ENCODE measurements at places on chromosomes 5 and 9.

DNA sequence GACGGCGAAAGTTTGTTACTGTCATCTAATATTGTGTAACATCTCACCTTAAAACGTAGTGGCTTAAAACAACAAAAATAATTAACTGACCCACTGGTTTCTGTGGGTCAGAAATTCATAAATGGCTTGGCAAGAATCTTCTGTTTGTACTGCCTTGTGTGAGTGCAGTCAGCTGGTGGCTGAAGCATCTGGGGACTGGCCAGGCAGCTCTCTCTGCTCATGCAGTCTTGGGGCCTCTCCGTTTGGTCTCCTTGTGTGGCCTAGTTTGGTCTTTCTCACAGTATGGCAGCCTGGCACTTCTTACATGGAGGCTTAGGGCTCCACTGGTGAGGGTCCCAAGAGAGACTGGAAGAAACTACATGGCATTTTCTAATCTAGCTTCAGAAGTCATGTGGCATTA lies 49.0 kb upstream of the CTXN3 start:
- no peaks in the 10 kb centered on the region for H3K36me3 ChIP-seq
- no peaks in the 10 kb centered on the region for H3K27me3 ChIP-seq
- no peak overlapping the region for H3K4me3 ChIP-seq
- H3K27ac ChIP-seq, result no peak overlapping the region
- no peak for DNase-seq

DNA sequence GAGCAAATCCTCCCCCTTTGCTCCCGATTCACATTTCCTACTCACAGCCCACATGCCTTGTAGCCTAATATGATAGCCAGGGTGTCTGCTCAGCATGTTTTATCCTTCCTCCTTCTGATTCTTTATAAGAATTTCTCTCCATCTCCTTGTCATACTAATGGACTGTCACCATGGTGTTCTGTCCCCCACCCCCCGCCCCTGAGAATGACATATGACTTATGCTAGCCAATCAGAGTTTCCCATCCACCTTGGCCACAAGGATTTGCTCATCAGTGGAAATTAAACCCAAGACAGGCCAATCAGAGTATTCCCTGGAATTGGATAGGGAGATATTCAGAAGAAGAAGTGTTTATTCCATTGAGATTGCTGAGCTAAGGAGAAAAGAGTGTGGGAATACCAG lies 16.0 kb downstream of the ABLIM3 start:
- no peak overlapping the region for H3K4me3 ChIP-seq
- peaks cover 31% of the 10 kb centered on the region for H3K4me1 ChIP-seq
- no peak overlapping the region for H3K27ac ChIP-seq
- no peak for DNase-seq

DNA sequence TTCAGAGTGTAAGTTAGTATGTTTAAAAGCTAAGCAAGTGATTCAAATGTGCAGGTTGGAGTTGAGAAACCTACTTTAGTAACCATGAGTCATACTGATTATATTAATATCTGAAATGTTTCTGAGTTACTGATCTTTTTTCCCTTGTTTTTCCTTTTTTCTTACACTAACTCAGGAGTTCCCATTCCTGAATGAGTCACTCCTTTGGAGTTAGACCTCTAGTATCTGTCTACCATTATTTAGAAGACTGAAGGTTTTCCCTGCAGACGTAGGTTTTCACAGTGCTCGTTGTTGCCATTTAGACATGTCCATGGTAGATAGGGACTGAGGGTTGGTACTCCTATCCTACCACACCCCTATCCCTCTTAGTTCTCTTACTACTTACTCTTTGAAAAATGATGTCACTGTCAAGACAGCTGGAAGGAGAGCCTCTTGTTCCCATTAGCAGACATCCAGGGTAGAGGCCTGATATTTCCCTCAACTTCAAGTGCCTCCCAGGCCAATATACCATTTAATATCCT lies 20.2 kb downstream of the OCLN start:
- no peak overlapping the region for H3K27ac ChIP-seq
- H3K4me3 ChIP-seq, result no peak overlapping the region
- peaks cover 4% of the 10 kb centered on the region for H3K4me1 ChIP-seq

- H3K36me3 ChIP-seq, result peaks cover under 1% of the 10 kb centered on the region
- H3K4me1 ChIP-seq, result peaks cover 35% of the 10 kb centered on the region
- H3K27ac ChIP-seq, result no peak overlapping the region
Observed at GRCh38 chr5:81014348-81014747, 54.2 kb downstream of the RASGRF2 start.
